ENCODE measurements at places on chromosomes 12 and 14.
A peak's percentile ranks its signal among the peaks of the same experiment; 100 is the strongest.

DNA sequence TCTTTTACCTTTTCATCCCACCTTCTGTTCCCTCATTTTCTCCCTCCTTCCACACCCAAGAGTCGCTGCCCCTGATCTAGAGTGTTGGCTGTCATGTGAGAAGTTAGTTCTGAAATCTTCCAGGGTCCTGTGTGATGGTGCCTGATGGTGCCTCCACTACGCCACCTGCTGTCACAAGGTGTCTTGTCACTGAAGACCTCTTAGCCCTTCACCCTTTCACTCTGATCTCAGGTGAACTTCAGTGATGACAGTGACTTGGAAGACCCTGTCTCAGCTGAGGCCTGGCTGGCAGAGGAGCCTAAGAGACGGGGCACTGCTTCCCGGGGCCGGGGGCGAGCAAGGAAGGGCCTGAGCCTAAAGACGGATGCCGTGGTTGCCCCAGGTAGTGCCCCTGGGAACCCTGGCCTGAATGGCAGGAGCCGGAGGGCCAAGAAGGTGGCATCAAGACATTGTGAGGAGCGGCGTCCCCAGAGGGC lies 7.6 kb upstream of the PFDN5 start:
- DNase-seq: peak; percentile 67

DNA sequence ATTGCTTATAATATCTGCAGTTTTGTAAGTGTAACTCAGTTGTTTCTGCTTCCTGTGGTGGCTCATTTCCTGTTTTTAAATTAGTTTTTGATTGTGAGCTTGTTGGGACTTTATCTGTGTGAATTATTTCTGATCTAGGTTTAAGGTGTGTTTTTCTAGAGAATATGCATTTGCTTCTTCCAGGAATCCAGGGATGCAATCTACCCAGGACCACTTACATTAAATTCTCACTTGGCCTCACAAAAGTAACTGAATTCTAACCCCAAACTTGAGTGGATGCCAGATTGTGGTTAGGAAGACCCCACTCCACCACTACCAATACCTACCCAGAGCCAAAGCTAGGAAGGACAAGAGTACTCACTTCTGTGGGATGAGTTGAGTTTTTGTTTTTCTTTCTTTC lies 11.9 kb downstream of the STYX start:
- peak; percentile 5 for DNase-seq

- DNase-seq: no peak
Measured at GRCh38 chr12:120495186-120495730, 655 bp upstream of the DYNLL1 start.

GRCh38 chr12:63802012-63802608 lies 22.4 kb downstream of the RXYLT1 start:
- peak; percentile 36 for DNase-seq

DNA sequence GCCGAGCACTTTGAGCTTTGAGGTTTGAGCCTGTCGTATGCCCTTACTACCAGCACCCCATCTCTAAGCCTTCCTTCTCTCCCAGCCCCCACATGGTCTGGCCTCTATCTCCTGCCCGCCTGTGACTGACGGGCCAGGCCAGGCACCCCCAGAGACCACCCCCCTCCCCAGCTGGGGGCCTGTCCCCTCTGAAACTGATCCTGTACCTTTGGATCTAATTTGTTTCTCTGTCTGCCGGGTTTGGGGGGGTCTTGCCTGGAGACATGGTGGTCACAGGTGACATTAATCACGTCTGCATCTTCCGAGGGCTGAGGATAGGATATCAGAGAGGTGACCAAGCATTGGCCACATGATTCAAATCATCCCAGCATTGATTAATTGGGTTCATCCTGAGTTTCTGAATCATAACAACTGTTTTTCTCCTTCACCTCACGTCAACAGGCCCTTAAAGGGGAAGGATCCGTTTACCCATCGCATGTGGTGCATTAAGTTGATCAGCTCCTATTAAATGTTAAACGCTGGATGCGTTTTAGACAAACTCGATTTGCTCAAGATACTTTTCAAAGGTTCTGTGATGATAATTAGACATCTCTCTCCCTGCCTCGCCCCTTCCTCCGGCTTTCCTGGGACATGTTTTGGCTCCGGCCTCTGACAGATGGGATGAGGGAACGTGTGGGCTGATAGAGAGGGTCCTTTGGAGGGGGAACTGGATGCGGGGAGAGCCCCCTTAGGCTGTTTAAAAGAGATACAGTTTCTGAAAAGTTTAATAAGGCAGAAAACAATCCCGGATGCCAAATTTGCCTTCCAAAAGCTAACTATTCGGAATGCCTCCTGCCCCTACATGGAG lies 63.3 kb upstream of the TBX3 start:
- no peak for DNase-seq

DNA sequence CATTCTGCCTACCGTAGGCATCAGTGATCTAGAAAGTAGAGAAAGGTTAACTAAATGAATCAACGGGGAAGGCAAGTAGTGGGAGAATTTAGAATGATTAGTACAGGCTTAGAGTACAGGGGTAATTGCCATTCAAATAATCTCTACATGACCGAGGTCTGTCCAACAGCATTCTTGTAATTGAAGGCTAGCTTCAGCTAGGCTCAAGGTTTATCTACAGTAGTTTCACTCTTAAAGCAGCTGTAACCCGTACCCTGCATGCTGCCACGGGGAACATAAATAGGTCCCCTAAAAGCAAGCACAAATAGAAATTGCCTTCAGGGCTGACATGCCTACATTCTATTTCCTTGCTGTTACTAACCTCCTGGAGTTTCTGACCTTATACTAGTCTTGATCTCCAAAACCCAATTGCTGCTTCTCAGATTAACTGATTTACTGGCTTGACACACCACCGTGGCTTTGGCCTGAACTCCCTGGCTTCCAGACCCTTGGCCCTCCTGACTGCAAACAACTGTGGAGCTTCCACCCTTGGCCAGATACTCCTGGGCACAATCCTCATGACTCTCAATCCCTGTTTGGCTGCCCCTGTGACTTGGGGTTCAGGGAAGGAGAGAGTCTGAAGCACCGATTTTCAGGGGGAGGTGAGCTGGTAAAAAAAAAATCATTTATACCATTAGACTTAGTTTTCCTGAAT lies 242.1 kb upstream of the FOXN3 start:
- DNase-seq: no peak

- peak; percentile 51 for DNase-seq
Measured at GRCh38 chr12:123085730-123086487, 65.0 kb downstream of the PITPNM2 start.

GRCh38 chr12:95505039-95505438 lies 31.1 kb downstream of the METAP2 start:
- DNase-seq: no peak

DNA sequence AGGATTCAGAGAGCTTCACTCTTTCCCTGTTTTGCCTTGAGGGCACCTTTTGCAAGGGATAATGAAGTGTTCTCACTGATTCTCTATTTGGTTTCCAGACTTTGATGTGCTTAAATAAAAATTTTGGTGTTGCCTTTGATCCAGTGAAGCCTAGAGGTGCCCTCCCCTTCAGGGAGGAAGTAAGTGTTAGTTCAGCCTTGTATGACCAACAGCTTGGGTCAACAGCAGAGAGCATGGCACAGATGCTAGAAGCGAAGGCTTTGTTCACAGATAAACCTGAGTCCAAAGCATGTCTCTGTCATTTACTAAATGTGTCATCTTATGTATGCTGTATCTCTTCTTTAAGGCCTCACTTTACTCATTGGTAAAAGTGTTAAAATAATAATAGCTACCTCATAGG lies 52.8 kb upstream of the STXBP6 start:
- no peak for DNase-seq

DNA sequence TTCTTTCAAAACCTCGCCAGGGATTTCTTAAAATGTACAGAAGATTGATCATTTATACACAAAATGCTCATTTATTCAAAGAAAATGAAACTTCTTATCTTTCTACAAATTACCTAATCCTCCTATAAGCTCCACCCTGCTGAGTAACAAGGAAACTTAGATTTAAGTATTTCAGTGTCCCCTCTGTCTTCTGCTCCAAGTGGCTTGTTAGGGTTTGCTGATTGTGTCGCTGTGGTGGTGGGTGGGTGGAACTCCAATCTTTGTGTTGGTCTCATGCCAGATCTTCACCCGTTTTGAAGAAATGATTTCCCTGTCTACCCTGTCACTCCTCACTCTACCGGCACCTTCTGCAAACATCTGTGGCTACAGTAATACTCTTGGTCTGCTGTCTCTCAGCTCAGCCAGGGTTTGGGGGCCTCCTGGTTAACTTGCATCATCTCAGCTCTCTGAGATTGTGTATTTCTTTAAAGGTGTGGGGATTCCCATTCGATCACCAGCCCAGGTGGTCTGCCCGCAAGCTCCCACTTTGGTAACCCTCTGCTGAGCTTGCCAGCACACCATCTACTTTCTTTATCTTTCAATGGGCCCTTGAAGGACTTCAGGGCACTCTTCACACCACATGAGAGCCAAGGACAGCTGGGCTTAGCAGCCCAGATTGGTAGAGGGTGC lies 73.8 kb downstream of the DRAM1 start:
- DNase-seq: no peak

DNA sequence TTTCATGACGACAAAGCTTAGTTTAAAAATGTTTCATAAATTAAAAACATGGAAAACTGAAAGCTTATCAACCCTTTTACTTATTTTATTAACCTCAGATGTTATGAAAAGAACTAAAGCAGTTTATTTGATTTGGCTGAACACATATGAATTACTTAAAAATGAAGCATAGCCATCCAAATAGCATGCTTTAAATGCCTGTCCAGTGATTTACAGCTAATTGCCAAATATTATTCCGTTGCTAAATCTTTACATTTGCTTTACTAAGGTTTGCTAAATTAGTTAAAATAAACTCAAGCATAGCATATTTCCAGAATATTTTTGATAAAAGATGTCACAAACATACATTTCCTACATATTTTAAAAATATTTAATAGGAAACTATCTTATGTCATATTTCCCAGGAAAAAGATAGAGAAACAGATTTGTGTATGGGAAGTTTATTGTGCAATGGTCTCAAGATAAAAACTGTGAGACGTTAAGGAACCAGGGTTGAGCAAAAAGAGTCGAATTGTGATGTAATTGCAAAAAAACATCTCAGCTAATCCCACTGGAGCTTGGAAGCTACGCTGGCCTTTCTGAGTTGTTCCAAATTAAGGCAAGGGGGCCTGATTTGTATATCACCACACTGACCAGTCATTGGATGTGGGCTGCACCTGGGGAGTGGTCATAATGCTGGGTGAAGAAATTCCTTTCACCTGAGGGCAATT lies 25.8 kb downstream of the GPR135 start:
- peak; percentile 16 for DNase-seq

Measured in suppressor macrophage treated with lipopolysaccharide for 4 hours (primary cell).